ENCODE measurements at places on chromosomes 2 and 18. TPM values are rescaled to one million over a fixed set of nuclear protein-coding genes. Genes with fewer than 3 reads are reported as not detected.
A peak's percentile ranks its signal among the peaks of the same experiment; 100 is the strongest.

GRCh38 chr2:195579776-195580555 is 77.1 kb upstream of the SLC39A10 start:
- no peaks in the 10 kb centered on the region for H3K27me3 ChIP-seq
- no peak overlapping the region for H3K27ac ChIP-seq
- peaks cover 10% of the 10 kb centered on the region for H3K4me1 ChIP-seq

DNA sequence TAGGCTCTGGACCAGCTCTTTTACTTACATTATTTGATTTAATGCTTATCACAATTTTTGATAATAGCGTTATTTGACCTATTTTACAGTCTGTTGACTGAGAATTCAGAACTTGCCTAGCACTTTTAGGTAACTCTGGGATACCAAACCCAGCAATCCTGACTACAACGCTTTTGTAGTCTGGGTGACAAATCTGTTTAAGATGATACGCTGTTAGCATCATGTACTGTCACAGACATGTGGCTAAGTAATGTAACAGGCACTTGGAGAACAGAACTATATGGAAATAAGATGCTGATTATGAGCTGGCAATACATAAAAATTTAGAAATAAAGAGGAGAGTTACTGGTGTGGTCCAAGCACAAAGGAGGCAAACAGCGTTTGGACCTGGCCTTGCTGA is 130.6 kb downstream of the RBMS1 start:
- peaks cover 17% of the 10 kb centered on the region for H3K36me3 ChIP-seq
- H3K4me3 ChIP-seq, result no peak overlapping the region
- peaks cover 13% of the 10 kb centered on the region for H3K4me1 ChIP-seq
- H3K27ac ChIP-seq, result no peak overlapping the region
- no peak for DNase-seq

DNA sequence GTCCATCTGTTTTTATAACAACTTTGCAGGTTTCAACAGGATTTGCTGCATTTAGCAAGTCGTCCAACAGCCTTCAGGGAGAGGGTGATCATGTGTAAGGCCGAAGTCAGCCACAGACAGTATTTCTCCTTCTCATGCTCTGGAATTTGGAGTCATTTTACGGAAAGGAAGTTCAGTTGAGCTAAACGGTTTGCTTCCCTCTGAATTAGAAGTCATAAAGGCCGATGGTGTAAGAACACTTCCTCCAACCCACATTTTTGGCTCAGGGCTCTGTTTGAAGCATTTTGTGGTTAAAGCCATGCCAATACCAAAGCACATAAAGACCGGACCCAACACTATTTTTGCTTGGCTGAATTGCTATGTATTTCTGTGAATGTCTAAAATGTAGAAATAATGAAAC is 129.5 kb downstream of the TMEM182 start:
- no peak overlapping the region for H3K4me3 ChIP-seq
- no peaks in the 10 kb centered on the region for H3K4me1 ChIP-seq
- peaks cover 2% of the 10 kb centered on the region for H3K27me3 ChIP-seq
- no peak overlapping the region for H3K27ac ChIP-seq
- DNase-seq, result no peak
- no peaks in the 10 kb centered on the region for H3K36me3 ChIP-seq

DNA sequence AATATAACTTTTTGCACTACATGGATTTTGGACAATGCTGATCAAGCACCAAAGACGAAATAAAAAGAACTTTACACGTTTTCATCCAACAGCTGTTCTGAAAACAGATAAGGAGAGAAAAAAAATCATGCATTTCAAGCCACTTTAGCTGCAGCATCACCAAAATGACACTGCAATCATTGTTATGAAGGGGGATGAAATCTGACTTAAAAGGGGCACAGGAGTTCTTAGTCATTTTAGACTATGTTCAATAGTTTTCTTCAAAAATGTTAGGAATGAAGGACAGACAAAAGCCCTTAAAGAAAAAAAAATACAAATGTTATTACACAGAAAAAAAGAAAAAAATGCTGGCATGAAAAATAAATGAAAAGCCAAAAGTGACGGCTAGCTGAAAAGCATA is 71.2 kb downstream of the CUL3 start:
- DNase-seq, result no peak
- H3K4me3 ChIP-seq, result no peak overlapping the region
- peaks cover 14% of the 10 kb centered on the region for H3K36me3 ChIP-seq
- peaks cover 10% of the 10 kb centered on the region for H3K4me1 ChIP-seq
- H3K27ac ChIP-seq, result no peak overlapping the region

GRCh38 chr2:55033076-55033742 is 17.0 kb downstream of the RTN4 start:
- peaks cover 7% of the 10 kb centered on the region for H3K4me1 ChIP-seq
- peak; percentile 49 for DNase-seq
- H3K27ac ChIP-seq, result no peak overlapping the region
- no peaks in the 10 kb centered on the region for H3K36me3 ChIP-seq
- H3K4me3 ChIP-seq, result no peak overlapping the region

The CHAC2 gene
- total RNA-seq, result 1.5 TPM

The ATP5MC3 gene
- total RNA-seq, result 81.0 TPM

DNA sequence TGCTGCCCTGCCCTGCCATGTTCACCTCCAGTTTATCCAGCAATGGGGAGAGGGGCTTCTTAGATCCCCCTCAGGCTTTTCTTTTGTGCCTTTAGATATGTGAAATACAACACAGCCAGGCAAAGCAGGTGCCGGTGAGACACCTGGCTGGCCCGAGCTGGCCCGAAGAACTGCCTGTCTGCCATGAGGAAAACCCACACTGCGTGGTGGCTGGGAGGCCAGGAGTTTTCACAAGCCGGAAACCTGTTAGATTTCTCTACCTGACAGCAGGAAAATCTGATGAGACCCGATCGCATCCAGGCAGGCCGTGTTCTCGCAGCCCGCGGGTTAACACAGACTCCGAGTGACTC is 5.7 kb upstream of the GAL3ST2 start:
- DNase-seq, result no peak
- H3K27me3 ChIP-seq, result peaks cover 5% of the 10 kb centered on the region
- no peaks in the 10 kb centered on the region for H3K36me3 ChIP-seq

The HNMT gene
- 2.1 TPM for total RNA-seq

Data from natural killer cell (primary cell).